ENCODE measurements at places on chromosomes 7 and 10.
A peak's percentile ranks its signal among the peaks of the same experiment; 100 is the strongest.

DNA sequence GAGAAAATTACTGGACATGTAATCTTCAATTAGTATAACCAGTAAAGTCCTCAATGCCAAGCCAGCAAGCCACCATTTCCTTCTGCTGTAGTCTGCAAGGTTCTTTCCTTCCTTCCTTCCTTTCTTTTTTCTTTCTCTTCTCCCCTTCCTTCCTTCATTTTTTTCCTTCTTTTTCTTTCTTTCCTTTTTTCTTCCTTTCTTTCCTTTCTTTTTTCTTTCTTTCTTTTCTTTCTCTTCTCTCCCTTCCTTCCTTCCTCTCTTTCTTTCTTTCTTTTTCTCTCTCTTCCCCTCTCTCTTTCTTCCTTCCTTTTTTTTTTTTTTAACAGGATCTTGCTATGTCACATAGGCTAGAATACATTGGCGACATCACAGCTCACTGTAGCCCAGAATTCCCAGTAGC, 369.8 kb downstream of the SEMA3D start:
- no peak for DNase-seq

DNA sequence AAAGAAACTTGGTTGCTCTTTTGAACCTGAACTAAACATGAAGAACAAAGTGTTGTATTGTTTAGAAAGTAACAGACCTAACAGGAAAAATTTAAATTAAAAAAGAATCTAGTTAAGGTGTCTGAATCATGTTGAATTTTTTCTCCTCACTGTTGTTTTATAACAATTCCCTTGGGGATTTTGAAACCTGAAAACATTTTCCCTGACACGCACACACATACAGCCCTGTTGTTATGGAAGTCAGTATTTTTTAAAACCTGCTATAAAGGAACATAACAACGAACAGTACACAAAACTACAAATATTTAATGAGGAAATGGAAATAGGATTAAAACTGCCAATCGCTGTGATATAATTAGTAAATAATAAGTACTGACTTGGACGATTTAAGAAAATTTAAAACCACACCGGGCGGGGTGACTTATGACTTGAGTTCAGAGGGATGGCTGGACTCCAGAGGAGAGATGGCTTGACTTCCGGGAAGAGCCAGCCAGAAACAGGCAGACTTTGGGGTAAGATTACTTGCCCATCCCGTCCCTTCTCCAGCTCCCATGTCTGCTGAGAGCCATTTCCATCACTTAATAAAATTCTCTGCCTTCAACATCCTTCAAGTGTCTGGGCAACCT, 16.2 kb upstream of the SPOCK2 start:
- DNase-seq = no peak

GRCh38 chr7:128352153-128352537, 8.4 kb upstream of the RBM28 start:
- peak; percentile 7 for DNase-seq

DNA sequence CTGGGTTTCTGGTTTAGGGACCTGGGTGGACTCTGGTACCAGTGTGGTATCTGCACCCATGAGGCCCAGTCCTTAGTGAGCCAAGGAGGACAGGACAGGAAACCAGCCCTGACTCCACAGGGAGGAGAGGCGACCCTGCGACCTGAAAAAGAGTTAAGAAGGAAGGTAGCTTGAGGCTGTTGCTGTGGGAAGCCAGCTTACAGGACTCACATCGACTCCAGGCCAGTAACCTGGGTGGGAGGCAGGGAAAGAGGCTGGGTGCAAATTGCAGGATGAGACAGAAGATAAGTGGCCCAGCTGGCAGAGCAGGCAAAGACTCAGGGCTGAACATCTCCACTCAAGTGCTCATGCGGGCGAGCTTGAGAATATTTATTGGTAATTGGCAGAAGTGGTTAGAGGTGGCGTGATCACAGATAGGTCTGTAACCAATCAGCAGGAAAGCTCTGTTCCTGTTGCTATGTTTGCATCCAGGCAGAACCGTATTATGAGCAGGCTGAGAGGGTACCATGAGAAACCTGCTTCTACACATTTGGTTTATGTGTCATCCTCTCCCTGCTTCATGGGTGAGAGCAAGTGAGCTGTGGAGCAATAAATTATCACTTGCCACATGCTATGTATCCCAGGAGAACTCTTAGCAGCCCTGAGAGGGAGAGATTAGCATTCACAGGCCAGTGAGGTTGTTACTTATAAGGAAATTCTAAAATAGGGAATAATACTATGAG, 11.0 kb downstream of the TLL2 start:
- DNase-seq = no peak

- DNase-seq = no peak
These were observed 9.4 kb upstream of the ZC3HAV1 start for GRCh38 chr7:139118805-139119485.

GRCh38 chr10:6885284-6885683, 305.2 kb upstream of the PRKCQ start:
- no peak for DNase-seq

DNA sequence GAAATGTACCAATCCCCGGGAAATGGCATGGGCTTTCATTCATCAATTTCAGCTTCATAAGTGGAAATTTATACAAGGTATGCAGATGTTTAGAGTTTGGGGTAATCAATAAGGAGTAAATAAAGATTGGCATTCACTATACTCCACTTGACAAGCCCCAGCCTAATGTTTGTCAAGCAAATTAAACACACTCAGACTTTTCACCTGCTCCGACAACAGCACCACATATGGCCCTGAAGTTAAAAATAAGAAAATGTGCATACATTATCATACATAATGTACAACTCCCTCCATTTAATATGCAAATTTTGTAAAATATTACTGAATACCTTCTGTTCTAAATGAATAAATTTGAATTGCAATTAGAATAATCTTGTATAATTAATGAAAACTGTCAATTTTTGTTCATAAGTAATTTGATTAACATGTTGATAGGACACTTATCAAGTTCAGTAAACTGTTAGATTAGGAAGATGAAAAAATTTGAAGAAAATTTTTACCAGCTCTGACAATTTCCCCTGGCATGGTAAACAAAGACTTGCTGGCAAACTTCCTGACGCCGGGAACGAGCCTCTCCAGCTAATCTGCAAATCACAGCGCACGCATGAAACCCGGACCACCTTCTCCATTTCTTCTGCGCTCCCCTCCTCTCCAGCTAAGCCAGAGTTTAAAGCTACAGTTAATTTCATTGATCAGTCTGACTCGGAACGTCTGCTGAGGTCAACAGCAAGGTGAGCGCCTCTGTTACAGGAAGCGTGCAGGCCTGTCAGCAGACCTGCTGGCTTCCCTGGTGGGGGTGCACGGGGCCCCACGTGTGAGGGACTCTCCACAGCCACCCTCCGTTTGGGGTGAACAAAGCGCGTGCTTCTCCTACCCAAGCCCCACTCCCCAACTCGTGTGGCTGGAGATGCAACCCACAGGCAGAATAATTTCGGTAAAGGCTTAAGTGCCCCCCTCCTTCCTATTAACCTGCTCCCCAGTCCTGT, 70.7 kb downstream of the EBF3 start:
- DNase-seq = no peak

DNA sequence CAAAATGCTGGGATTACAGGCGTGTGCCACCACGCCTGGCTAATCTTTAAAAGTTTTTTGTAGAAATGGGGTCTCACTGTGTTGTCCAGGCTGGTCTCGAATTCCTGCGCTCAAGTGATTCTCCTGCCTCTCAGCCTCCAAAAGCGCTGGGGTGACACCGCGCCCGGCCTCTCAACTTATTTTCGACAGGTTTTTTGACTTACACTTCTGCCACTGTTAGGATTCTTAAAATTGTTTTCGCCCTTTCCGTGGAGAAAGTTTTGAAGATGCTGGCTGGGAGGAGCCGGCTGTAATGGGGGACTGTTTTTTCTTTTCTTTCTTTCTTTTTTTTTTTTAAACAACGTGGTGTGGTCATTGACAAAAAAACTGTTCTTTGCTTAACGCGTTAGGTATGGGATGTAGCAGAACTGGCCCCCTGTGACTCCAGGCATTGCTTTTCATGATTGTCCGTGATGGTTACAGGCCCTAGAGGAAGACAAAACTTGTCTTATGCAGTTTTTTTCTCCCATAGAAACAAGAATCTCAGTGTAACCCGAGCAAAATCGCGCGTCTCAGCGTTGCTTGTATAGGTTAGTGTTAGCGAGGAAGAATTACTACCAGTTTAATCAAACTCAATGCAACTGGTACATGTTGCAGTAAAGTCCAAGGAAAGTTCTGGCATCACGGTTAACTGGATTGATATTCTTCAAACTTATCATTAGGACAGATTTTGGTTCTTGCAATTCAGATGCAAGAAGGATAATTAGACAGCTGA, 72.2 kb downstream of the DAGLB start:
- no peak for DNase-seq
